Right kidney (tissue), 9 donors: ENCODE measurements at places on chromosomes 2 and 18.

DNA sequence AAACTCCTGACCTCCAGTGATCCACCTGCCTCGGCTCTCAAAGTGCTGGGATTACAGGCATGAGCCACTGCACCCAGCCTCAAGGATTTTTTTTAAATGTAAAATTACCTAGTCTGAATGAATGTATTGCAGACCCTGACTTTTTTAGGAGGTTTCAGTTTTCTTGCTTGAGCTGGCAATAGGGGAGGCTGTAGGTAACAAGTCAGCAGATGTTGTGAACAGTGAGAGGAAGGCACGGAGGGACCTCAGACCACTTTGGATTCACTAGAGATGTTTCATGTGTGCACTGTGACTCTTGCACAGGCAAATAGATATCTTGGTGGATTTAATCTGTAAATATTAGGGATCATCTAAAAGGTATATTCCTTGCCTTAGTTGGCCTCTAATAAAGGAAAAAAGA, 6.4 kb downstream of the NDUFV2 start:
- DNase-seq, result no peak

DNA sequence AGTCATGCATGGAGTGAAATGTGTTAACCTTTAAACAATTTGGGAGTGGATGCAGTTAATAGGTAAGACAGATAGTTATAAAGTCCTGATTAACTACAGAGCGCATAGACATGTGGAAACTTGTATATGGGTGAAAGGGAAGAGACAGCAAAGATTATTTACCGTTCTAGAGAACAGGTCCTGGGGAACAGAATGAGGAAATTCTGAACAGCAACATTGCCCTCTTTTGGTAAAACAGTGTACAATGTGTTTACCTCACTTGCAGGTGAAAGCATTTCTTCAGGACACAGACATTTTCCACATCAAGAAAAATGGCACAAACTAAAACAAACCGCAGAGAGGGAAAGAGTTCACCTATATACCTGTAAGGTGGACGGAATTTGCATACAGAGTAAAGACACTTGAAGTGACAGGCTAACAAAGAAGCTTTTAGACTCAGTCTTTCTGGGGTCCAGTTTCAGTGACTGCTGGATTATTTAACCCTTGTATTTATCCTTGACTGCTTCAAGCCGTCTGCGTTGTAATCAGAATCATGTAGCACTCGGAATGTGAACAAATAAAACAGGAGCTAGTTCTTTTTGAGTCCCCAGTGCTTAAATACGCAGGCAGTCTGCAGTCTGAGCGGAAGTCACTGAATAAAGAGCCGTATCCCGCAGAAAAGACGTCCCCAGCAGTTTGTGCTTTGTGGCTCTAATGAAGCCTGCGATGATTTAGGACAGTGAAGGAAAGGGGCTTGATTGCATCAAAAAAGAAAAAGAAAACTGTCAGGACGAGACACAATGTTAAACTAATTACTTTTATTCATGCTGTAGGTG, 364.8 kb upstream of the GALNT5 start:
- peak; percentile 53 for DNase-seq

- DNase-seq, result no peak
Measured at GRCh38 chr2:237689336-237690131, 62.1 kb downstream of the LRRFIP1 start.

GRCh38 chr2:95041824-95042442, 16.4 kb downstream of the MAL start:
- DNase-seq, result no peak

DNA sequence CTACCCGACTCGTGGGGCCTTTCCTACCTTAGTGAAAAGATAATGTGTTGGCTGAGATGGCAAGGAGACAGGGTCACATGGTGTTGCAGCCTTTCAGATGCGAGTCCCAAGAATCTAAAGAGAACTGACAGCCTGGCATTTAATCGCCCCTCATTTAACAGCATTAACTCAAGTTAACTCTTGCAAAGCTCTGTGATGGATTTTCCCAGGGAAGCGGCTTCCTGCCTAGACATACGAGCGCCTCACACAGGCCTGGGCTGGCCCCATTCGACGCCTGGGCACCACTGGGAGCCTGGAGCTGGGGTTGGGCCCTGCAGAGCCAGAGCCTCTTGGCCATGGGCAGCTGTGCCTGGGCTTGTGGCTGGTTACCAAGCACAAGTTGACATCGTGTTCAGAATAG, 140.8 kb downstream of the SEPTIN10 start:
- DNase-seq, result no peak

- peak; percentile 78 for DNase-seq
Measured at GRCh38 chr18:76620321-76621170, 125.5 kb upstream of the ZNF516 start.

DNA sequence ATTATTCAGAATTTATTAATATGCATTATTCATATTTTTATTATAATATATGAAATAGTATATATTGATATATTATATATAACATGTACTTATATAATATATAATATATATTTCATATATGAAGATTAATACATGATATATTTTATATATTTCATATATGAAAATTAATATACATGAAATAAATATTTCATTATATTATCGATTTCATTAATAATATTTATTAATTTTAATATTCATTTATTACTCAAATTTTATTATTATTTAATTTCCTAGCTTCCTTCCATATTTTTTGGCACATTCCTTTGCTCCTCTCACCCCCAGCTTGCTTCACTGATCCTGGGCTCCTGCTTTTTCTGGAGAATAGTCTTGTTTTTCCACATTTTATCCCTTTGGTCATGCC, 29.7 kb downstream of the CD8B2 start:
- DNase-seq, result no peak

DNA sequence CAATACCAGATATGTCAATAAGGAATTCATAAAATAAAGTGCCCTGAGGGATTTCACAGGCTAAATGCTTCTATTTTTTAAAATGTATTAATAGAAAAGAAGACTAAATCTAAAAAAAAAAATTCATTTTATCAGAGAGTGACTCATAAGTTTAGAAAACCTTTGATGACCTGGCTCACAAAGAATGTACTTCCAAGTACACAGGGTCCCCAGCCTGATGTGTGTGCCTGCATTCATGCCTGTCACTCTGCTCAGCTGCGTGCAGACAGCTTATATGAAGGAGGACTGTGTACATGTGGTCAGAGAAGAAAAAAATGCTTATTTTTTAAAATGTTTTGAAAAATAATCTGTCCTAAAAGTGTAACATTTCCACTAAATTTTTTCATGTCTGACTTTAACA, 3.0 kb upstream of the CPS1 start:
- no peak for DNase-seq

GRCh38 chr2:207614824-207615223, 10.4 kb downstream of the METTL21A start:
- DNase-seq, result no peak

GRCh38 chr2:10043256-10043905, at the start of gene KLF11:
KLF11 (plus strand) TSS chr2:10043550; CDS start chr2:10043717, 167 bp downstream.
- peak; percentile 75 for DNase-seq

- DNase-seq, result no peak
Measured at GRCh38 chr2:183040604-183041003, 2.3 kb upstream of the NCKAP1 start.

DNA sequence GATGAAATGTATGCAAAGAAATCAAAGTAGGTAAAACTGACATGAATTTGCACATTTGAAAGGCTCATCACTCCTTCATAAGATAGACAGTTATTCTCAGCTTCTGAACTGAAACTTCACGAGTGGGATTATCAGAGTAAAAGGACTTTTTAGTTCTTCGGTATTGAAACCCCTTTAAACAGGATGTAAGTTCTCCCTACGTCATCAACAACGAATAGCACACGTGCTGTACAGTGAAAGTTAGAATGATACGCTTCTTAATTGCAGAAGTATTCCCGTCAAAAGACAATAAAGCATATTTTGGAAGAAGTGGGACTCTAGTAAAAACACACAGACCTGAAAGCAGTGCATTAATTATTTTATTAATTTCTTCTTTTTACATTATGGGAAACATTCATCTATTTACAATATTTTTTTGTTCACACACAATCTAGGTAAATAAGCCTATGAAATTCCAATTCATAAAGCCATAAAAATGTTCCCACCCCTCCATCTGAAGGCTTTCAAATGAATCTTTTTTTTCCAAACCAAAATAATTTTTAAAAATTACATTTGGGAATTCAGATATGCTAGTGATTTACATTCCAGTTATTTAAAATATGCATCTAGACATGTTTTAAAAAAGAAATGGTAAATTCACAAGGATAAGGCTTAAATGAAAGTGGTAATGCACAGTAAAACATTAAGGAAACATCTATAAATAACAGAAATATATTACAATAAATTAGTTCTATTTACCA, 45.9 kb downstream of the TGIF1 start:
- DNase-seq, result no peak

DNA sequence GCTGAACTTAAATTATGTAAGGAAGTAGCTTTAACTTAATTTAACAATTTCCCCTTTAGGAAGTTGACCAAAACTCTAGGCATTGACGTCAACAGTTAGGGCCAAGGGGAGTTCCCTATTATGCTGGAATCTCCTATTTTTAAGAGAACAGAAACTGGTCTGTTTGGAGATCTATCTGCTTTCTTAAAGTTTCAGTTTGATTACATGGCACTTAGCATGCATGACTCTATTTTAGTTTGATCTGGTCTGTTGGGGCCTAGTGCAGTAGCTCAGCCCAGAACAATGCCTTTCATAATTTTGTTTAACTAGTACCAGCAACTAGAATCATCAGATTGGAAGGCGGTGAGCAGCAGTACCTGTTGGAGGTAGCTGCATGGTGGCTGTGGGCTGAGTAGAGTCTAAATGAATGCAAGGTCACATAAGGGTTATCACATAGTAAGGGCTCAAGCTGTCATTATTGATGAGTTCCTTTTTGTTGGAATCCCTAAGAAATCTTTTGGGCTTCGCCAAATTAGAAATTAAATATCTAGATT, 60.5 kb upstream of the ZNG1B start:
- DNase-seq, result no peak

- DNase-seq, result no peak
Measured at GRCh38 chr2:160454070-160454797, 39.4 kb downstream of the RBMS1 start.

DNA sequence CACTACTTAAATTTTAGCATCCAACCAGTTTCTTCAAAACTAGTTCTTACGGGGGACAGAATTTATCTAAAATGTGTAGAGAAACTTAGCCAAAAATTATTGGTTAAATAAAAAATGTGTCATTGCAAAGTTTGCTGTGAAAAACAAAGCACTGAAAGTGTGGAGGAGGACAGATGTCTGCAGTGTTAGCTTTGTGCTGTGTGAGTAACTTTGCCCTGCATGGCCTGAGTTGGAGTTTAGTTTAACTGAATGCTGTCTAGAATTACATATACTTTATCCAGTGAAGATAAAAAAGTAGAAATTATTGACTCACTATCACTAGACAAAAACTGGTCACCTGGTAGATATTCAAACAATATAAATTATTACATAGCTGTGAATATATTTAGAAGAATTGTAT, 1225.2 kb upstream of the CELF4 start:
- DNase-seq, result no peak
